ENCODE measurements at places on chromosomes 2 and 18.
A peak's percentile ranks its signal among the peaks of the same experiment; 100 is the strongest.

- no peak for DNase-seq
Measured at GRCh38 chr18:36813101-36813775, 15.6 kb downstream of the TPGS2 start.

GRCh38 chr2:178275600-178275999 is 81.3 kb downstream of the OSBPL6 start:
- DNase-seq, result peak; percentile 25

GRCh38 chr2:113219889-113220641 is 46.3 kb downstream of the PSD4 start:
- DNase-seq, result no peak

DNA sequence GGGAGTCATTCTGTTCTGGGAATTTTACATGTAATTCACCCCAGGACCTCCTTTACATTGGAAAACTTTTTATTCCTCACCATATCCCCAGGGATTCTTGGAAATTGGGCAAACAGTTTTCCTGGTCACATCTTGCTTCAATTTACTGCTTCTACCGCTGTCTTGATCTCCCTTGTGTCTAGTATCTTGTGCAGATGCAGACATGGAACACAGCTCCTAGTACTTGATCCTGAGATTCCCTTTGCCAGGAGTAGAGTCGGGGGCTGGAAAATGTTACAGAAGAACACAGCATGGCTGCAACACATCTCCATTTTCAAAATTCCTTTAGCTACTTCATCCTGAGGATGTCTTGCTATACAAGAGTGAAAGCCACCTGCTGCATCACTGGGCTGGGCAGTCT is 472.8 kb downstream of the PLCL1 start:
- no peak for DNase-seq

DNA sequence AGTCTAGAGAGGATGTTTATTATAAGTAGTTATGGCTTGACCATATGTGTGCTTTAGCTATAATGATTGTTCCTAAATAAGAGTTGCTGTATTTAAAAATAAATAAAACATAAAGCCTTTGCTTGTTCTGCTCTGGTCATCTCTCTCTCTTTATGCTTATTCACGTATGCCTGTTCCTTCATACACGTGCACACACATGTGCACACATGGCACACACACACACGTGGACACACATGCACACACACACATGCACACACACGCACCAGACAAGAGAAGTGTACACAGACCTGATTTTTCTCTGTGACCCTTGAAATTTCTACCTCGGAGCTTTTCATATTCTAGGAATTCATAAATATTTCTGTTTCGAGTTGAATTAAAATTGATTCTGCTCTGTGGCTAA is 658.2 kb upstream of the SALL3 start:
- DNase-seq, result no peak

- DNase-seq, result no peak
Measured at GRCh38 chr2:199933466-199933865, 21.8 kb downstream of the TYW5 start.

DNA sequence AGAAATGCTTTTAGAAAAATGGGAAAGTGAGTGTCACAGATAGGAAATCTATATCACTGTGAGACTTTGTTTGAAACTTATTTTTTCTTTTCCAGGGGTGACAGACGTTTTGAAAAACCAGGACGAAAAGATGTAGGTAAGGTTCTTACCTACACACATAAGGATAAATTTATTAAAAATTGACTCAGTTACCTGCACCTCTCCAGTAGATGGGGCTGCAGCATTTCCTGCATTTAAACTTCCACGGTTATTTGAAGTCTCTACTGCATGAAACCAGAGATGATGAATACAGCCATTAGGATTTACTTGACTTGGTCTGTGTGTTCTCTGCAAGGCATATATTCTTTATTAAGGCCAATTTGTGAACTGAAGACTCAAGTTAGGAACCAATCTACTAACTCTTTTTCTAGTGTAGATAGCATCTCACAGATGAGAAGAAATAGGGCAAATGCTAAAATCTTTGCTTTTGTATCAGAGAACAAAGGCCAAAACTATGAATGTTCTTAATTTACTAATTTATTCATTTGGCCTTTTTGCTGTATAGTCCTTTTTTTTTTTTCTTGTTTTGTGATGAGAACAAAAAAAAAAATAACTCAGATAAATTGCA is 15.0 kb downstream of the KCNJ13 start:
- peak; percentile 13 for DNase-seq

DNA sequence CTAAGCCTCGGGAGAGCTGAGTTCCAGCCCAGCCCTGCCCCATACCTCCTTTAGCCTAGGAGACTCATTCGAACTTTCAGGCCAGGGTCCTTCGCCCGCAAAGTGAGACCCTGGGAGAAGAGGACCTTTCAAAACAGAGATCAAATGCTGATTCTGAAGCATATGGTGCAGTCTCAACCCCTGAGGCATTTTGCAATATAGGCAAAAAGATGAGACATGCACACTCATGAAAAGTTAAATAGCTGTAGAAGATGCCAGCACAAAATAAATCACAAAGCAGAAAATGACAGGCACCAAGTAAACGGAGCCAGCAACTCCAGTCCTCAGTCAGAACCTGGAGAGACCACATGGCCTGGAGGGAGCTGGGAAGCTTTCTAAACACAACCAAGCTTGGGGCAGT is 542.7 kb upstream of the RAB6C start:
- DNase-seq, result no peak

DNA sequence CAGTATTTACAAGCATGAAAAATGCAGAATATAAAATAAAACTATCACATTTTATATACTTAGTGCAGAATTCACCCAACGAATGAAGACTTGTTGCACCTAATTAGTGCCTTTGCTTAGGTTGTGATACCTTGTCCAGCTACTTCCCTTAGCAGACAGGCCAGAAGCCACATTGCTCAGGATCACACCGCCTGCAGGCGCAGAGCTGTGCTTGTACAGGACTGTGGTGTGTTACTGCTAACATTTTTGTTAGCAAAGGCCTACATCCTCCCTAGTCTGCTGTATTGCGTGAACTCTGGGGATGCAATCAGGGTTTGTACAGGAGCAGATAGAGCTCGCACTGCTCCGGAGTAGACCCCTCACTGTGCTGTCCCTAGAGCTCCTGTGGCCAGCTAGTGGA is 336.9 kb downstream of the CBLN2 start:
- DNase-seq, result no peak

GRCh38 chr18:70457223-70457622 is 168.4 kb downstream of the SOCS6 start:
- DNase-seq, result no peak

DNA sequence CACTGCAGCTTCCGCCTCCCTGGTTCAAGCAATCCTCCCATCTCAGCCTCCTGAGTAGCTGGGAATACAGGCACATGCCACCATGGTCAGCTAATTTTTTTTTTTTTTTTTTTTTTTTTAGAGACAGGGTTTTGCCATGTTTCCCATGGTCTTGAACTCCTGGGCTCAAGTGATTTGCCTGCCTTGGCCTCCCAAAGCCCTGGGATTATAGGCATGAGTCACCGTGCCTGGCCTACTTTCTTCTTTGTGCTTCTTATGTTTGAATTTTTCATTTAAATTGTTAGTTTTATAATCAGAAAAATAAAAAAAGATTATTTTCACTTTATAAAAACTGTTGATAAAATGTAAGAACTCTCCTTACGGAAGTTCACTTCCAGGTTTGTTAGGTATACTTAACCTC is 101.5 kb upstream of the LPIN2 start:
- no peak for DNase-seq

DNA sequence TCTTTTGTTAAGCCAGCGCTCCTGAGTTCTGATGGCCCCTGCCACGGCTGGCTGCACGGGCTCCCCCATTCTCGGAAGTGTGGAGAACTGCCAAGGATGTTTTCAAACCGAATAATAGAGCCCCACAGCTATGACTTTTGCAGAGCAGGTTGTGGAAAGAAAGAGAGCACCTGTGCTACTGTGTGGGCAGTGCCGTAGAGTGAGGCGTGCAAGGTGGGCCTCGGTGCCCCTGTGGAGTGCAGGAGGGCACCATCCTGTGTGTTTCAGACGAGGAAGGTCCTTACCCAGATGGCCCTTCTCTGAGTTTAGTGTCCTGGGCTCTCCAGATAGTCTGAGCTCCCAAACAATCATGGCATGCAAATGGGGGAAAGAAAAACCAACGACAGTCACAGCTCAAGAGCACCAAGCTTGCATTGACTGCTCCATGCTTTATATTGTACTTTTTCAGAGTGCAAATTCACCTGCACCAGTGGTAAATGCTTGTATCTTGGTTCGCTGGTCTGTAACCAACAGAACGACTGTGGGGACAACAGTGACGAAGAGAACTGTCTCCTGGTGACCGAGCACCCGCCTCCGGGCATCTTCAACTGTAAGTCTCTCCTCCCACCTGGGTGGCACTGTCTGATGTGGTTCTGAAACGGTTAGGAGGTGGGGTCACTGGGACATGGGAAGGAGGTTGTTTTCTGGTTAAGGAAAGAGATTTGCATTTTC is 219.4 kb downstream of the LDLRAD4 start:
- DNase-seq, result no peak

DNA sequence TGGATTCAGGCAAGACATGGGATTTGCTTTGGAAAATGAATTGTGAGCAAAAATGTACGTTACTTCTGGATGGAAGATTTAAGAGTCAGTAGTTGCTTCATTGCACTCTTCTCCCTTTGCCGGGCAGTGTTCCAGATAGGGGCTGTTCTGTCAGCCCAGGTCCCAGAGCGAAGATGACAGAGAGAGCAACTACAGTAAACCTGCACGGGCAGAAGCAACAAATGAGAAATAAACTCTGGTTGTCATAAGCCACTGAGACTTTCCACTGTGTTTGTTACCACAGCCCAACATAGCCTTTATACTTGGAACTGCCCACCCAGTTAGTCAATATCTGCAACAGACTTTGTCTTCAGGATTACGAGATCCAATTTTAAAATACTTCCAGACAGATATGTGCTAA is 83.3 kb downstream of the CACNB4 start:
- DNase-seq, result no peak

DNA sequence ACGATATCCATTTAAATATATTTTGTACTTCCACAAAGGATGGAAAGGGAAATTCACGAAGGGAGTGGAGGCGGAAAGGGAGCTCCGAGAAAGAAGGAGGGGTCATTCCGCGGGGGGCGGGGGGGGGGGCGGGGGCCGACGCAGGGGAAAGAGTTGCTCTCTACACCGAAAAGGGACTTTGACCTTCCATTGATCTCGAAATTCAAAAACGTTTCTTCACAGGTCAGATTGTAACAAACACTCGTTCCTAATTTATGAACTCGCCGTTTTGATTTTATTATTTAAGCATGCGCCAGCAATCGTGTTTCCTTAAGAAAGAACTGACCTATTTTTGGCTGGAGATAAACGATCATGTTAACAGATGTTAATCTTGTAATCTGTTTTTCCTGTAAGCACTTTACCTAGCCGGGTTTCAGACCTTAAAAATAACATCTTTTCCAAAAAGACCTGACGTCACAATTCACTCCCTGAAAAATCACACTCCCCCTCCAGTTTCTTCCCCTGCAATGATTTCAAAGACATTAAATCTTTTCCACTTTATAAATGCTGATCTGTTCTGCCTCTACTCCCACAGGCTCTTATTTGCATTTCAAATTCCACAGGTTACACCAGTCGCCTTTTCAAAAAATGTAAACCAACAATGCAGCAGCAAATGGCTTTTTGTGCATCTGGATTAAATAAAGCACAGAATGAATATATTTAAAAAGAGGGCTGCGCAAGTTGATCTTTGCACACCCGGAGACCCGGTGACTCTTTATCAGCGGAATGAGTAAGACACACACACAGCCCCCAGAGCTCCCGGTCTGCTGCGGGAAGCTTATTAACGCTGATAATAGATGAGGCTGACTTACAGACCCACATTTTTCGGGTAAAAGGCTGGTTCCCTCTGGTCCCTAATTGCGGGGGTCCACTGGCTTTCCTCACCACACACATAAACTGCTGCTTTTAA is 1.6 kb downstream of the ZNF516 start:
- no peak for DNase-seq

DNA sequence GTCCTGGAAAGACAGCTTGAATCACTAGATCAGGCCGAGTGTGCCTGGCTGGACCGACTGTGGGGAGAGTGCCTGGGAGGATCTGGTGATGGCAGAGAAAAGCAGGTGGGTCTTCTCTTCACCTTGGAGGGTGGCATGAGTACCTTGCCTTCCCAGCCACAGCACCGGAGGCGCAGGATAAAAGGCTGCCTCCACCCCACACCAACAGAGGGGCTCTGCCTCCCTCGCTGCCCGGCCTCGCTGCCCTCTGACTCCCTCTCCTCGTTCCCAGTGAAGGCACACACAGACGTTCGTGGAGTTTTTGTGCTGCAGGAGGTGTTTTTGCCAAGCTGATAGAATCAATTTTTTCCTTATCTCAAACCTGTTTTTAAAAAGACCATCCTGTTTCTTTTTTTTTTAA is 71.4 kb upstream of the HAAO start:
- DNase-seq, result no peak

GRCh38 chr2:171523088-171524017 is 1.1 kb downstream of the CYBRD1 start:
- peak; percentile 89 for DNase-seq

DNA sequence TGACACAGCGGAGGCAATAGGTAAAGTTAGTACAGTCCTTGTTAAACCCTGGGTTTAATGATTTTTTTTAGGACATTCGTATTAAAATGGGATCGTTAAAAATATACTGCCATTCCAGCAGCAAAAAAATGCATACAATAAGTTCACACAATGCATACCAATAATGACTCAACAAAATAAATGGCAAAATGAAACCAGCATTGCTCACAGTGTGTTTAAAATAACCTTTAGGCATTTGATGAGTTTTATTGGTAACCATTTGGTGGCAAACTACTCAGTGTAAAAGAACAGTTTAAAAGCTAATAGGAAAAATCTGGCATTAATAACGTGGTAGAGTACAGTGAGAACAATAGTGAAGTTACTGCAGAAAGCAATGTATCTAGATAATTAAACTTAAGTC is 539.0 kb upstream of the PIK3C3 start:
- DNase-seq, result no peak

DNA sequence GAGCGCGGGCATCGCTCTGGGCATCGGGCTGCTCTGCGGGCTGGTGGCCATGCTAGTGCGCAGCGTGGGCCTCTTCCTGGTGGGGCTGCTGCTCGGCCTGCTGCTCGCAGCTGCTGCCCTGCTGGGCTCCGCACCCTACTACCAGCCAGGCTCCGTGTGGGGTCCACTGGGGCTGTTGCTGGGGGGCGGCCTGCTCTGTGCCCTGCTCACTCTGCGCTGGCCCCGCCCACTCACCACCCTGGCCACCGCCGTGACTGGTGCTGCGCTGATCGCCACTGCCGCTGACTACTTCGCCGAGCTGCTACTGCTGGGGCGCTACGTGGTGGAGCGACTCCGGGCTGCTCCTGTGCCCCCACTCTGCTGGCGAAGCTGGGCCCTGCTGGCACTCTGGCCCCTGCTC is 3.8 kb downstream of the TMEM198 start:
- DNase-seq, result no peak

DNA sequence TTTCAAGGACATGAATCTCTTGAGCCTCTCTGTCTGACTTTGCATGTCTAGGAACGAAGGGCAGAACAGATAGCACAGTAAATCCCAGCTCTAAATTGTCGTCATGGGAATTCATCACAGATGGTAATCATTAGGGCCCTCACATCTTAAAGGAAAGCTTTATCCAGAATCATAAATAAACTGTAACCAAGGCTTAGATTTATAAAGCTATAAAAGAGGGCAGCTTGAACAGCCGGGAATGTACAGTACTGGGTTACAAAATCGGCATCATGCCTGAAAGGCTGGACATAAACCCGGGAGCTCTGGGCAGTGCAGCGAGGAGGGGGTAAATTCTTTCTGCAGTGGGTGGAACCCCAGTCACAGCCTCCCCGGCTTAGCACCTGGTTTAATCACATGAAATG is 144.4 kb downstream of the GFPT1 start:
- DNase-seq, result no peak

GRCh38 chr18:65725251-65726050 is 25.4 kb upstream of the CDH7 start:
- DNase-seq, result peak; percentile 11
